Stimulated activated memory B cell treated with anti-CD40 and anti-IgM and Interleukin-4, amounts not matched to agents 10 μg/mL and 1 μg/mL and 100 μg/mL, for 72 hours (primary cell): ENCODE measurements at places on chromosomes 7 and 10.

DNA sequence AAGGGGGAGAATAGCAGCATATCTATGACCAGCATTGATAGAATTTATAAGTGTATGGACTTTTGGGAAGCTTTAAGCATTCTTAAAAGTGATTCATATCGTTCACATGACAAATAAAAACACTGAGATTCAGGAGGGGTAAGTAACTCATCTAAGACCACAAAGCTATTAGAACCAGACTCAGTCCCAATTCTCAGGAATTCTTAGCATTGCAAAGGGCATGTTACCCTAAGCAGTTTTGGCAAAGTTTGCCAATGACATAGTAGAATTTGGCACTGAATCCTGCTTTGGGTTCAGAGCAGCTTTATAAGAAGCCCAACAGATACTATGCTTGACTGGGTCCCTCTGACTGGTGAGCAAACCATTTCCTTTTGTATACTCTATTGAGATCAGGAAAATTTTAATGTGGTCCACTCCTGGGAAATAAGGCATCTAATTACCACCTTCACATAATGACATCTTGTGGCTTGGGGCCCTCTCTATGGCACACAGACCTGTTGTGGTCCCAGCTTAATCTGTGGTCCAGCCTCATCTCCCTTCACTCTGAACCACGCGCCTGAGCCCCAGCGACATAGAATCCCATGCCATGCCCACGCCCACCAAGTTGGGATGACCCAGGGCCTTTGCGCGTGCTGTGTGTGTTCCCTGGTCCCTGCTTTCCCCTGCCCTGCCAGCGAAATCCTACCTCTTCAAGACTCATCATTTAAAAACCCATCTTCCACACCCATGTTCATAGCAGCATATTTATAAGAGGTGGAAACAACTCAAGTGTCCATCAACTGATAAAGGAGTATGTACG is 37.5 kb upstream of the DOCK1 start:
- ATAC-seq, result no peak

DNA sequence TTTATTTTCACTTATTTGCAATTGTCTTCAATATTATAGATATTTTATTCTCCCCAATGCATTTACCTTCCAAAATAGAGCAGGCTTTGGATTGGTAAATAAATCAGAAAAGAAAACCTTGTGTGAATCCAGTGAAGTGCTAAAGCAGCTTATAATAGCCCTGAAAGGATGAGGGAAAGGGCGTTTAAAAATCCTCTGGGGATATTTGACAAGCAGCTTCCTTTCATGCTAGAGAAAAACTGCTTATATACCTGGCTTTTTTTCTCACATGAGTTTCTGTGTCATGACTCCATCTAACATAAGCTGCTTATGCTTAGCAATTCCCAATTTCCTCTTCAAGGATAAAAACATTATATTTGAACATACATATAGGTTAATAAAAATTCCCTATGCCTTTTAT is 221.6 kb upstream of the SEMA3E start:
- ATAC-seq, result no peak

DNA sequence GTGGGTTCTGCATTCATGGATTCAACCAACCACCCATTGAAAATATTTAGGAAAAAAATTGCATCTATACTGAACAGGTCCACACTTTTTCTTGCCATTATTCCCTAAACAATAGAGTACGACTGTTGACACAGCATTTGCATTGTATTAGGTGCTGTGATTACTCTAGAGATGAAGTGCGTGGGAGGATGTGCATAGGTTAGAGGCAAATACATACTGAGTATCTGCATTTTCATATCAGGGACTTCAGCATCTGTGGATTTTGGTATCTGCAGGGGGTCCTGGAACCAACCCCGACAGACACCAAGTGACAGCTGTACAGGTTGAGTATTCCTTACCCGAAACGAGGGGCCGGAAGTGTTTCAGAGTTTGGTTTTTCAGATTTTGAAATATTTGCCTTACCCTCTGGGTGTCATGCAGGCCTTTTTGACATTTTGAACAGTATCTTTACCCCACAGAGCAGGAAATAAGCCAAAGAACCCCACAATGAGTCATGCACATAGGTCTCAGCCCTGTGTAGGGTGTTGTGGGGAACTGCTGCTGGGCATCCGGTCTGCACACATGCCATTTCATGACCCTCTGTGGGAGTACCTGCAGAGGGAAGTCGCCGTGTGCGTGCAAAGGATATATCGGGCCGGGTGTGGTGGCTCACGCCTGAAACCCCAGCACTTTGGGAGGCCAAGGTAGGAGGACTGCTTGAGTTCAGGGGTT is 14.5 kb downstream of the NUDT5 start:
- peak; percentile 99 for ATAC-seq

DNA sequence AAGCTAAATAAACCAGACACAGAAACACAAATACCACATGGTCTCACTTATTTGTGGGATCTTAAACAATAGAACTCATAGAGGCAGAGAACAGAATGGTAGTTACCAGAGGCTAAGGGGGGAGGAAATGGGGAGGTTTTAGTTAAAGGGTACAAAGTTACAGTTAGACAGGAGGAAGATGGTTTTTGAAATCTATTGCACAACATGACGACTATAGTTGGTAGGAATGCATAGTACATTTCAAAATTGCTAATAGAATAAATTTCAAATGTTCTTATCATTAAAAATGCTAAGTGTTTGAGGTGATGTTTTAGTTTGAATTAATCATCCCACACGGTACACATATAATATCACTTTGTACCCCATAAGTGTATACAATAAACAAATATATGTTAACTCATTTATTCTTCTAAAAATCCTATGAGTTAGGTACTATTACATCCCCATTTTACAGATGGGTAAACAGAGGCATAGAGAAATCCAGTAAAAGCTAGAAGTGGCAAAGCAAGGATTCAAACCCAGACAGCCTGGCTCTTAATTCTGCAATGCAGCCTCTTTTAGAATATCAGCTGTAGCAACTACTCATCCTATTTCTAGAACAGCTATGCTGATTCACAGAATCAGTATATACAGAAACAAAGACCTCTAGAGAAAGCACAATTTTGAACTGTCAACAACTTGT is 50.9 kb downstream of the HBP1 start:
- no peak for ATAC-seq

GRCh38 chr10:104351919-104352318 is 1.7 kb upstream of the CFAP58 start:
- no peak for ATAC-seq

- no peak for ATAC-seq
Measured at GRCh38 chr10:13039761-13040160, 38.2 kb upstream of the CCDC3 start.

DNA sequence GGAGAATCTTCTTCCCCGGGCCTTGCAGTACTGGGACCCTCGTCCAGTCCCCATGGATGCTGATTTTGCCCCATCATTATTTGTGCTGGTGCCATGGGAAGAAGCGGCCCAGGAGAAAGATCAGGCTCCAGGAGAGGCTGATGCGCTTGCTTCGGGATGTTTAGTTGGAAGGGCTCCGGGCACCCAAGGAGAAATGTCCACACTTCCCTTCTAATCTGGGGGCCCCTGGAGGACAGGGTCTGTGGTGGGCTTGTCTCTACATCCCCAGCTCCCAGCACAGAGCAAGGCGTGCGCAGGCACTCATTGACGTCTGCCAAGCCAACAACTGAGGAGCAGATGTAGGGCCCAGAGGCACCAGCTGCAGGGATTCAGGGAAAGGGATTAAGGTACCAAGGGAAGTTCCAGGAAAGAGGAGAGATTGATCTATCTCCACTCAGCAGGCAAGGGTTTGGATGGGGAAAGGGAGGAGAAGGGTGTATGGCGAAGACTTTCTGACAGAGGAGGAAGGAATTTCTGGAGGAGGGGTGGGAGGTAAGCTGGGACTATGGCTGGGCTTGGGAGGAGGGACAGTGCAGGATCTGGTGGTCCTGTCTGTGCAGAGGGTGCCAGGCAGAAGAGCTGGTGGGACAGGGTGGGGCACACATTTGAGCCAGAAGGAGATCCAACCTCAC is 38.7 kb upstream of the LEP start:
- no peak for ATAC-seq

DNA sequence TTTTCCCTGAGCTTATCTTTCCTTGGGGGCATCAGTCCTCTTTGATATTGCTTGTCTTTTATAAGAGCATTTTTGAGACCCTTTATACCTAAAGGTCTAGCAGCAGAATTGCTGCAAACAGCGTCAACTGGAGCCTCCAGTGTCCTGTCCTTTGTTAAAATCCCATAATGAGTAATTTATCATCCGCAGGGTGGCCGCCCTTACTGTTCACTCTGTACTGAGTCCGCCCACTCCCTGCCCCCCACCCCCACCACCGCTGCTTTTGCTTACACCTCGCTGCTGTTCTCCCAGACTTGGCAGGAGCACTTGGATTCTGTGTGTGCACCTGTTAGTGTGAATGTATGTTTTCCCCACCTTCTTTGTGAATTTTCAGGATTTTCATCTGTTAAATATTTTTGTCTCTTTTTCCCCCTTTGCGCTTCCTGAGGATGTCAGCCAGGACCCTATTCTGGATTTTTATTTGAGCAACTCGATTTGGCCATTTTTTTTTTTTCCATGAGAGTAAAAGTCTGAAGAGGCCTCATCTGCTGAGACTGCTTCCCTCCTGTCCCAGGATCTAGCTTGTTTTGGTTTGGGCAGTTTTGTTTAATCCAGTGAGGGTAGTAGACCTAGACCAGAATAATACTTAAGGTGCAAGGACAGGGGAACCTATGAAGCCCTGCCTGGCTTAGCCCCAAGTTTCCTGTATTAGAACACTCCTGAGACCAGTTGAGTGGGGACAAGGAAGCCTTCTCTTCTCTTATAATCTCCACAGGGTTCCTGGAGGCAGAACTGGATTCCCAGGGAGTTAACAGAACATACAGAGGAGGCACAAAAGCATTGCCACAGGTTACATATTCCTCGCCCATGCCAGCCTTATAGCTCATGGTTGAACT is 8.2 kb downstream of the AGFG2 start:
- ATAC-seq, result no peak

- ATAC-seq, result no peak
Measured at GRCh38 chr10:71468363-71469094, 71.8 kb downstream of the CDH23 start.

GRCh38 chr10:69014171-69014570 is 25.6 kb downstream of the KIFBP start:
- no peak for ATAC-seq

DNA sequence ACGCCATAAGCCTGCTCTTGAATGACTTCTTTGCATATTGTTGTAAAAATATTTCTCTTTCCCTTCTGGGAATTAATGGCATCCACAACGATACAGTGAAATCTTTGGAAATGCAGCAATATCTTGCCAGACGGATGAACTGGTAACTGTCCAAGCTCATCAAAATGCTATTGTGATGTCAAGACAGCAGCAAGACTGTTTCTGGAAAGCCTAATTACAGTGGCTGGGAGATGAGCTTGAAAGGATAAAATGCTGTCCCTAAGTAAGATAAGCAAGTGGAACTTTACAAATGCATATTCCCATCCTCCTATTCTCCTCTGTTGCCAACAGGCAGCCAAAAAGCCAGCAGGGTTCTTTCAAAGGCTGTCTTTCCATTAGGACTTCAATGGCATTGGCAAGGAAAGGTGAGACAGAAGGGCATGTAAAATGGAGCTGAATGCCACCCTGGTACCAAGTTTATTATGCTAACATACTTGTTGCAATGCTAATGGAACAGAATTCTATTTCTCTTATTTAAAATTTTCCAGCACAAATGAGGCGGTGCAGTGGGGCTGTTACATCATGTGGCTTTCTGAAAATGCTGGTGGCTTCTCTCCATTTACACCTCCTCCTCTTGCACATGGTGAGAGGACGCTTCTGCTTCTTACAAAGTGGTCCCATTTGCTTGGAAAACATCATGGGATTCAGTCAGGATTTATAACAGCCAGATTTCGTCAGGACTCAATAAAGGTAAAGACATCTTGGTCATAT is 178.3 kb upstream of the PTER start:
- no peak for ATAC-seq

- ATAC-seq, result no peak
Measured at GRCh38 chr7:34354899-34355298, 303.1 kb upstream of the NPSR1 start.
